ENCODE measurements at places on chromosomes 13 and 19. TPM values are rescaled to one million over a fixed set of nuclear protein-coding genes. Genes with fewer than 3 reads are reported as not detected.

GRCh38 chr19:38837656-38838121 lies 6.1 kb upstream of the ECH1 start:
- no peak for DNase-seq

BAX gene
- total RNA-seq = 95.6 TPM

RAP2A gene
- total RNA-seq = 41.8 TPM

- DNase-seq = no peak
Measured at GRCh38 chr13:43979492-43979891, 99.8 kb downstream of the LACC1 start.

DNA sequence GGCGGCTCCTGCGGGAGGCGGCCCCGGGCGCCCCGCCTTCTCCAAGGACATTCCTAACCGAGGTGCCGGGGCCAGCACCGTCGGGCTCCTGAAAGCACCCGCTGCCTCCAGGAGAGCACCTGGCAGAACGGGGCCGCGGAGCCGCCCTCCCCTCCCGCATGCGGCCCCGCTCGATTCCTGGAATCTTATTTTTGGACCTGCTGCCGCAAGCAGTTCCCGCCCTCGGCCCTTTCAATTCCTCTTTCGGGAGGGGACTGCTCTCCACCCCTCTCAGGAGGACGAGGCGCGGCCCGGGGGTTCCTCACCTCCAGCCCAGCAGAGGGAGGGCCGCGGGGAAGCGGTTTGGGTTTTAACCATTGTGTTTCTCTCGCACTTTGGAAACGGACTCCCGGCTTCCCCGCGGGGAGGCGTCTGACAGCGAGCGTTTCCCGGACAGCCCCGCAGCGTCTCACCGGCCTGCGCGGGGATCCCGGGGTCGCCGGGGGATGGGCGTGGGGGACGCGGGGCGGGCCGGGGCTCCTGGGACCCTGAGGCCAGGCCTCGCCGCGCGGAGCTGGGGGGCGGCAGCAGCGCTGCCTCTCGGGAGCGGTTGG lies 849 bp downstream of the GAS6 start:
- DNase-seq = peak; percentile 26

DNA sequence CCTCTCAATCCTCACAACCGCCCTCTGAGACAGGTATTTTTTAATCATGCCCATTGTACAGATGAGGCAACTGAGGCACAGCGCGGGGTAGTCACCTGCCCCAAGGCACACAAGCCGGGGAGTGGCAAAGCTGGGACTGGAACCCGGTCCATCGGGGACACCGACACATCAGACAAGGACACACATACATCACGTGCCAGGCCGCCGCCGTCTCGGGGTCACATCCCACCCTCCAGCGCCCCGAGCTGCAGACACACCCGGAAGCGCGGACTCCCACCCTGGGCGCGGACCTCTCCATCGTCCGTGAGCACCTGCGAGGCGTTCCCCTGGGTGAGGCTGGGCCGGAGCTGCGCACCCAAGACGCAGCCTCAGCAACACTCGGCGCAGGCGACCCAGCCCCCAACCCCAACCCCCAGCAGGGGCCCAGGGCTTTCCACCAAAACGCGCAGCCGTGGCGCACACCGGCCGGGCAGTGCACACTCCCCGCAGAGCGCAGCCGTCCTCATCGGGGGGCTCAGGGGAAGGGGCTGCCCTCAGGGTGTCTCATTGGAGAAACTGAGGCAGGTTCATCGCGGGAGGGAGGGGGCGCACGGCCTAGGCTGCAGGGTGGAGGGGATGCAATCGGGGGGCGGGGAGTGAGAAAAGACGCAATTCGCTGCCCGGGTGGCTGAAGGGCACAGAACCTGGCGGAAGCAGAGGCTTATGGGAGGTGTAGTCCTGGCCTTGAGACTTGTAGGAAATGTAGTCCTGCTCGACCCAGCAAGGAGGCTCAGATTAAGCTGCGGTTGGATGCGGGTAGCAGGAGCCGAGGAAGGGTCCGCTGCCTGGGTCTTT lies 1.9 kb upstream of the LMTK3 start:
- DNase-seq = no peak

- no peak for DNase-seq
Measured at GRCh38 chr19:30784850-30785457, 412.8 kb downstream of the ZNF536 start.

GRCh38 chr13:75797719-75798118 lies 161.6 kb downstream of the LMO7 start:
- DNase-seq = no peak
